Esophagus mucosa (tissue), 1 donor: ENCODE measurements at places on chromosomes 1 and 21. TPM values are rescaled to one million over a fixed set of nuclear protein-coding genes. Genes with fewer than 3 reads are reported as not detected.
A peak's percentile ranks its signal among the peaks of the same experiment; 100 is the strongest.

GRCh38 chr1:200005165-200005564, 22.3 kb upstream of the NR5A2 start:
- ATAC-seq: no peak

Gene TRIM67
- not detected for total RNA-seq

Gene PEAR1
- 1.6 TPM for total RNA-seq

- ATAC-seq: no peak
Observed at GRCh38 chr1:56644064-56644918, 823 bp upstream of the PRKAA2 start.

GRCh38 chr1:152000964-152001630, 7.4 kb upstream of the S100A10 start:
- ATAC-seq: peak; percentile 10

- ATAC-seq: peak; percentile 83
Observed at GRCh38 chr1:155729031-155729898, 40.4 kb downstream of the DAP3 start.

Gene EXTL1
- total RNA-seq: not detected
